ENCODE measurements at places on chromosomes 12 and 14.

- no peak for DNase-seq
Observed at GRCh38 chr12:6754411-6754810, 1.5 kb upstream of the MLF2 start.

DNA sequence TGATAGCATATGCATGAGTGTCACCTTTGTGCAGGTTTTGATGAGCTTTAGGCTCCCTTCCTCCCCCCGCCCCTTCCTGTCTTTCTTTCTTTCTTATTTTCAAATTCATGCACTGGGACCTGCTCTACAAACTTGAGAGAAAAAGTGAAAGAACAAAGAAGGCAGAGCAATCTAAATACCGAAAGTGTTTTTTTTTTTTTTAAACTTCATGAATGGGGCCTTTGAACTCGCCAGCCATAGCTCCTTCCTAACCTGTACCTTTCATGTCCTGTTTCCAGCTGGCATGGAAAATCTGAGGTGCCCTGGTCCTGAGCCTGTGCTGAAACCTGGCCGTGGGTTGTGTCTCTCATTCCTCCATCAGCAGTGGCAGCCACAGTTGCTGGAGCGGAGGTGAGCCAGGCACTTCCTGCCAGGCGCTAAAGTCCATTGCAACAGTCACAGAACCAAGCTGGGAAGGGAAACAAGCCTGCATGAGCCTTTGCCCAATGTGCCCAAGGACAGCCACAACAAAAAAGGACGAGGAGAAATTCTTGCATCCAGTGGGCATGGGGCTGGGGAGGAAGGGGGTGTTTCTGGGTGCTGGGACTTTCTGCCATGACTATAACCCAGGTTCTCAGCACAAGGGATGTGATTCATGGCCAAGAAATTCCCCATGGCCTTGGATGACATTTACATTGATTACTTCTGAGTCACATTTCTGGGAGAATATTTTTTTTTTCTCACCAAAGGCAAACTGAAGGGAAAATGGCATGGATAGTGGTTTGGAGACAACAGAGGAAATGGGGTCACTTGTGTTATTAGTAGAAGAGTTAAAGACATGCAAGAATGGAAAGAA lies 102.7 kb downstream of the TMEM30B start:
- DNase-seq: peak; percentile 97

- DNase-seq: no peak
Observed at GRCh38 chr14:75832621-75833297, 149.0 kb downstream of the TGFB3 start.

- no peak for DNase-seq
Observed at GRCh38 chr14:23431486-23431885, 4.0 kb downstream of the MYH7 start.

DNA sequence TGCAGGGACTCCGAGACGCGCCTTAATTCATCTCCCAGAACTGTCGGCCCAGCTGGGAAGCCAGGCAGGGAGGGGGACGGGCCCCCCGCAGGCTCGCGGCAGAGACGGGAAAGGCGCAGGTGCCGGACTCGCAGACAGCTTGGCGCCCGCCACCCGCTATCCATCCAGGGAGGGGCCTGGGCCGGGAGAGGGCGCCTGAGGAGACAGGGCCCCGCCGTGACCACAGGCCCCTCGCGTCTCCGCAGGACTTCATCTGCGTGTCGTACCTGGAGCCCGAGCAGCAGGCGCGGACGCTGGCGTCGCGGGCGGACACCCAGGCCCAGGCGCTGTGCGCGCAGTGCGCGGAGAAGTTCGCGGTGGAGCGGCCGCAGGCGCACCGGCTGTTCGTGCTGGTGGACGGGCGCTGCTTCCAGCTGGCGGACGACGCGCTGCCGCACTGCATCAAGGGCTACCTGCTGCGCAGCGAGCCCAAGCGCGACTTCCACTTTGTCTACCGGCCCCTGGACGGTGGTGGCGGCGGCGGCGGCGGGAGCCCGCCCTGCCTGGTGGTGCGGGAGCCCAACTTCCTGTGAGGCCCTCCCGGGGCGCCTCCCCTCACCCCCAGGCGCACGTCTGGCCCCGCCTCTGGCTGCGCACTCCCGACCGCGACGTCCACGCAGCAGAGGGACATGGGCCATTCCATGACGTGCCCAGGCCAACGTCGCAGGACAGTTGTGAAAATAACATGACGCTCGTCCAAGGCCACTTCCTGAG lies 60.6 kb downstream of the LGMN start:
- DNase-seq: no peak

DNA sequence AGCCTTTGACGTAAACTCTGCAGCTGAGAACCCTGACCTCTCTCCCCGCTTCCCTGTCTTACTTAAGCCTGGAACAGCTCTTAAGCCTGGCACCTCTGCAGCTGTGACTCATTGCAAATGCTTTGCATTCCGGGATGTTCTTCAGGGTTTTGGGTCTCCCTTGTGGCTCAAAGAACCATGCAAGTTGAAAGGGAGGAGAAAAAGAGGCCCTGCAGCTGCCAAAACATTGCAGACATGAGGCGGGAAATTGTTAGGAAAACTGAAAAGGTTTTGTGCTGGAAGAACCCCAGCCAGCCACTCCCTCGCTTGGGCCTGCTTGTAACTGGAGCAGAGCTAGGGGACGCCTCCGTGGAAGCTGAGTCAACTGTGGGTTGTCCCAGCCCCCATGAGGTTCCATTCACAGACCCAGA lies 60.2 kb upstream of the FERMT2 start:
- peak; percentile 97 for DNase-seq

GRCh38 chr14:90154110-90154509 lies 92.3 kb downstream of the KCNK13 start:
- DNase-seq: peak; percentile 85

- DNase-seq: no peak
Observed at GRCh38 chr12:6315704-6316597, 5.5 kb downstream of the PLEKHG6 start.

GRCh38 chr14:103563226-103563620 lies 463 bp downstream of the COA8 start:
- no peak for DNase-seq

DNA sequence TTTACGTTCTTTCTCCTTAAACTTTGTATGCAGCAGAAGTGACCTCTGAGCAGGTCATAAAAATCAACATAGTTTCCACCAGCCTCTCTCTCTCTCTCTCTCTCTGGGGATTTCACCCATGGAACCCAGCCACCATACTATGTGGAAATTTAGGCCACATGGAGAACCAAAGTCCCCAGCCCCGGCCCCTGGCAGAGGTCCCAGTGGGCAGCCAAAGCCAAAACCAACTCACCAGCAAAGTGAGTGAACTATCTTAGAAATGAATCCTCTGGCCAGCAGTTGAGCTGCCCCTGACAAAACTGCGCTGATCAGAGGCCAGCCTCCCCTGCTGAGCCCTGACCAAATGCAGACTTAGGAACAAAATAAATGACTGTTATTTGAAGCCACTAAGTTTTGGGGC lies 9.2 kb downstream of the DUSP6 start:
- DNase-seq: no peak

GRCh38 chr14:101729382-101729781 lies 32.1 kb upstream of the PPP2R5C start:
- no peak for DNase-seq

DNA sequence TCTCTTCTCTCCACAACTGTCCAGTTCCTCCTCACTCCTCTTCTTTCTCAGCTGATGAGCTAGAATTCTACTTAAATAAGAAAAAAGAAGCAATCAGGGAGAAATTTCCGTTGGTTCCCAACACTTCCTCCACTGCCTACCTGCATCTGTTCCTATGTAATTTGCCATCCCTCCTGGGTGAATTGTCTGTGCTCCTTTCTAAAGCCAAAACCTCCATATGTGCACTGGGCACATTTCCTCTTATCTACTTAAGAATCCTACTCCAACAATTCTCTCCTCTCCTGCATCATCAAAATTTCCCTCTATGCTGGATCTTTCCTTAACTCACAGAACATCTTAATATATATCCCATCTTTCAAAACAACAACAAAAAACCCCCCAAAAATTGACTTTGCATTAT lies 35.2 kb downstream of the GPR65 start:
- no peak for DNase-seq

GRCh38 chr12:4787965-4788364 lies 67.8 kb downstream of the GALNT8 start:
- no peak for DNase-seq

GRCh38 chr14:50668826-50669143 lies 679 bp upstream of the SAV1 start:
- no peak for DNase-seq

DNA sequence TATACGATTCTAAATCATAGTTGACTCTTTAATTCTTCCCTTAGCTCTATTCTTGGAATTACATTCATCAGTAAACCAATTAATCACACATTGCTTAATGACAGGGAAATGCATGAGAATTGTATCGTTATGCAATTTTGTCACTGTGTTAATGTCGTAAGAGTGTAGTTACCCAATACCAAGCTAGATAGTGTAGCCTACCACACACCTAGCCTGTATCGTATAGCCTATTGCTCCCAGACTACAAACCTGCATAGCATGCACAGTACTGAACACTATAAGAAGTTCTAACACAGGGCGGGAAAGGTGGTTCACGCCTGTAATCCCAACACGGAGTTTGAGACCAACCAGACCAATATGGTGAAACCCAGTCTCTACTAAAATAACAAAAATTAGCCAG lies 24.7 kb downstream of the HNRNPC start:
- no peak for DNase-seq

- DNase-seq: no peak
Observed at GRCh38 chr12:1491983-1492697, 102.2 kb downstream of the FBXL14 start.

DNA sequence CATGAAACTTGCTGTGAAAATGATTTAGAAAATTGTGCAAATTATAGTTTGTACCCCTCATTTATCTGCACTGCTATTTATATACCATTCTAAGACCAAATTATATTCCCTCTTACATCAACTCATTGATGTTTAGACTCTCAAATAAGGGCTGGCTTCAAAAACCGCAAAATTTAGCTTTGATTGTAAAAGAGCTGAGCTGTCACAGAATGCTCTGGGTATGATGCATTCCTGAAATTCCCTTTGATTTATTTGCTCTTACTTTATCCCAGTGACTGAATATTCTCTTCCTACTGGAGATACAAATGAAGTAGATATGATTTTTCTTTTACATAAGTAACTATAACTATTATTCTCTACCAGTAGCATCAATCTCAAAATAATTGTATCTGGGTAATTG lies 78.0 kb upstream of the TMTC2 start:
- peak; percentile 69 for DNase-seq

DNA sequence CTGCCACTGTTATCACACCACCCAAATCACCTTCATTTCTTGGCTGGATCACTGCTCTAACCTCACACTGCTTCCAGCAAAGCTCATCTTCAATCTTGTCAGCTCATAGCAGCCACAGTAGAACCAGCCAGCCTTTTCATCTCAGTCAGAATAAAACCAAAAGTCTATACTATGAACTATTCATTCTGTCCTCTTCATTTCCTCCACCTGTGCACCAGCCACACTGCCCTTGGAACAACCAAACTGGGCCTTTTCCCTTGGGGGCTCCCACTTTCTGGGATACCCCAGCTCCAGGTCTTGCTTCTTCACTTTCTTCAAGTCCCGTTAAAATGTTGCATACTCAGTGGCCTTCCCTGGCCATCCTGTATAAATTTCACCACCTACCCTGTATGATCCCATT lies 234.4 kb upstream of the DAAM1 start:
- no peak for DNase-seq

- no peak for DNase-seq
Observed at GRCh38 chr12:47417121-47417520, 288.7 kb downstream of the RPAP3 start.

DNA sequence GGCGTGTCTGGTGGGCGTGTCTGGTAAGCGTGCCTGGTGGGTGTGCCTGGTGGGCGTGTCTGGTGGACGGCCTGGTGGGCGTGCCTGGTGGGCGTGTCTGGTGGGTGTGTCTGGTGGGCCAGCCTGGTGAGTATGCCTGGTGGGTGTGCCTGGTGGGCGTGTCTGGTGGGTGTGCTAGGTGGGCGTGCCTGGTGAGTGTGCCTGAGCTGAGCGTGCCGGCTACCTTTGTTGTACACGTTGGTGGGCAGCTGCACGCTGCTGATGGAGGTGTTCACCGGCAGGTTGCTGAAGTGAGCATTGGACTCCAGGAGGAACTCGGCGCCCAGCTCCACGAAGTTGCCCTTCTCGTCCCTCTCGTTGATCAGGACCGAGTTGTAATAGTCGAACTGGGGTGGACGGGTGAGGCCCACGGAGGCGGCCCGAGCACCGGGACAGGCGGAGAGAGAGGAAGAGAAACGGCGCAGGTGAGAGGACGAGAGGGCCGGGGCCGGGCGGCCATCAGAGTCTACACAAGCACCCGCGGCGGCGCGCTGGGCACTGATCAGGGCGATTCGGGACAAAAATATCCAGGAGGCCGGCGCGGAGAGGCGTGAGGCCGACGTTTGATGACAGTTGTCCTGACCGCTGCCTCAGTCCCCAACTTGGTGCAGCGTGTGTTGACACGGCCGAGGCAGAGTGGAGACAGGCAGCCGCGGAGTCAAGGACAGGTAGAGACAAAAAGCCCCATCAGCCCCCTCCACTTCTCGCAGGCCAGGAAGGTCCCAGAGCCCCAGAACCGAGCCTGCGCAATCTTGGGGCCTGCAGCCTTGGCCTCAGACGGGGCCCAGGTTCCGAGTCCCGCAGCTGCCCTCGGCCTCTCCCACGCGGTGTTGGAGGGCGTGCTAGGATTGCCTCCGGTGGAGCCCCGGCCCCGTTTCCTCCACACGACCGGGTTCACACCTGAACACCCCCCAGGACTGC lies 10.5 kb downstream of the CACNA2D4 start:
- no peak for DNase-seq

DNA sequence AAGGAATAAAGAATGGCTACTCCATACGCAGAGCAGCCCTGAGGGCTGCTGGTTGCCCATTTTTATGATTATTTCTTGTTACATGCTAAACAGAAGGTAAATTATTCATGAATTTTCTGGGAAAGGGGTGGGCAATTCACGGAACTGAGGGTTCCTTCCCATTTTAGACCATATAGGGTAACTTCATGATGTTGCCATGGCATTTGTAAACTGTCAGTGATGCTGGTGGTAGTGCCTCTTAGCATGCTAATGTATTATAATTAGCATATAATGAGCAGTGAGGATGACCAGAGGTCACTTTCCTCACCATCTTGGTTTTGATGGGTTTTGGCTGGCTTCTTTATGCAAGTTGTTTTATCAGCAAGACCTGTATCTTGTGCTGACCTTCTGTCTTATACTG lies 273.0 kb downstream of the FUT8 start:
- no peak for DNase-seq

DNA sequence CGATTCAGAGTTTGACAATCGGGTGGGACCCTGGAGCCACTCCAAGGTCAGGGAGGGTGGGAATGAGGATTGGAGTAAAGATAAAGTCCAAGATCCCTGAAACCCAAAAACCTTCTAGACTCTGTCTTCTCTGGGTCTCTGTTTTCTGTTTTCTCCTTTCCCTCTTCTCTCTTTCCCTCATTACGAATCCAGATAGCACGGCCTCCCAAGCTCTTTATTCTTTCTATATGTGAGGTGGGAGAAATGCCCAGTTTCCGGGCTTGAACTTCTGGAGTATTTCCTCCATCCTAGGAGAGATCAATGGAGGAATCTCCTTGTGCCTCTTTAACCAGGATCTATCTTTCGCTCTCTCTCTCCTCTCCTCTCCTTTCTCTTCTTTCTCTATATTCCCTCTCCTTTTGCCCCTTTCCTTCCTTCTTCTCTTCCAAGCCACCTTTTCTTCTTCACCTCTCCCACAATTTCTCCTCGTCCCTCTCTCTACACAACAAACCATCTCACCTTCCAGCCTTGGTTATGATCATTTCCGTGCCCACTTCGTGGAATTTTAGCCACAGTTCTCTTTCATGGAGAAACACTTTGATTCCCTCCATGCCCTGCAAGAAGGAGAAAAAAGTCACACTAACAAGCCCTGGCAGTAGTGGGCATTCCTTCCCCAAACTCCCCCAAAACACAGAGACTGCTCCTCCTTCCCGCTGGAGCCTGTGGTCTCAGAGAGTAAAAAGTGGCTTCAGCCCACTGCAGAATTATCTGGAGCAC lies 4.4 kb downstream of the TBX5 start:
- DNase-seq: no peak

Data from HT1080 (cell line).